Activated naive CD4-positive, alpha-beta T cell treated with anti-CD3 and anti-CD28 coated beads, Interleukin-2, amount 50 U/mL, for 16 hours (primary cell): ENCODE measurements at places on chromosomes 4 and X.

- DNase-seq = no peak
These were observed 104.4 kb downstream of the HHIP start for GRCh38 chr4:144750348-144750747.

GRCh38 chr4:25908491-25908901, 5.5 kb upstream of the SMIM20 start:
- DNase-seq = no peak

GRCh38 chrX:25015486-25016360, at the start of gene ARX:
TSS of gene ARX (minus strand) at chrX:25015965. CDS start at chrX:25015737, 228 bp downstream.
- DNase-seq = no peak

DNA sequence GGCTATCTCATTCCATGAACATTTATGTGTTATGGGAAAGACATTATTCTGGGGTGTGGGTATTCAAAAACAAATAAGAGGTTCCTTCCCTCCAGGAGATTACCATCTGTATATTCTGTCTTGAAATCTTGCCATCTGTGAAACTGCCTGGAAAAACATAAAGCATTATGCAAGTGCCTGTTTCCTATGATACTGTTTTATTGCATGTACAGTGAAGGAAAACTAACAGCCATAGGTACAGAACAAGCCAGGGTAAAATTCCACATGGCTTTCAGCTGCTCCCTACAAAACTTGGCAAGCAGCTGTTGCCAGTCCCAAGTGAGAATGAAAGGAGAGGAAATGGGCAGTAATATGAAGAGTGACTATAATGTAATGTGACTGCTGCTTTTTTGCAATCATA, 136.0 kb downstream of the GUCY2F start:
- DNase-seq = no peak

GRCh38 chrX:7446815-7447214, 298.9 kb upstream of the PUDP start:
- DNase-seq = no peak

GRCh38 chrX:47574076-47574546, 8.1 kb upstream of the TIMP1 start:
- no peak for DNase-seq
